Purkinje cell (primary cell): ENCODE measurements at places on chromosomes 1 and 21. TPM values are rescaled to one million over a fixed set of nuclear protein-coding genes. Genes with fewer than 3 reads are reported as not detected.

The RHD gene
- polyA plus RNA-seq = 0.74 TPM in 1 of 2 replicates, not detected in the other

The CDC42BPA gene
- polyA plus RNA-seq = 147 and 201 TPM in 2 replicates

The LCE2C gene
- not detected in 2 replicates for polyA plus RNA-seq

The LENEP gene
- polyA plus RNA-seq = not detected in 2 replicates

The CAMTA1 gene
- 153 and 194 TPM in 2 replicates for polyA plus RNA-seq

The S100A11 gene
- polyA plus RNA-seq = 7.3 TPM in 1 of 2 replicates, not detected in the other

The CFAP74 gene
- 1.2 TPM in 1 of 2 replicates, not detected in the other for polyA plus RNA-seq

The BARHL2 gene
- polyA plus RNA-seq = 0.15 TPM in 1 of 2 replicates, not detected in the other

The HSD3B2 gene
- not detected in 2 replicates for polyA plus RNA-seq

The FCRL5 gene
- not detected in 2 replicates for polyA plus RNA-seq

The RAB7B gene
- not detected in 2 replicates for polyA plus RNA-seq

The TRAF3IP3 gene
- 1.3 TPM in 1 of 2 replicates, not detected in the other for polyA plus RNA-seq

The CELA3B gene
- not detected in 2 replicates for polyA plus RNA-seq

The TMIGD3 gene
- not detected in 2 replicates for polyA plus RNA-seq

The LIPI gene
- 0.34 and 0.43 TPM in 2 replicates for polyA plus RNA-seq

The HTR6 gene
- not detected in 2 replicates for polyA plus RNA-seq

The LINGO4 gene
- polyA plus RNA-seq = 85.0 and 115 TPM in 2 replicates

The BRDT gene
- polyA plus RNA-seq = 0.09 and 0.20 TPM in 2 replicates

The SHE gene
- not detected in 2 replicates for polyA plus RNA-seq

The CLCA4 gene
- polyA plus RNA-seq = not detected in 2 replicates

The DAB1 gene
- 42.0 and 48.6 TPM in 2 replicates for polyA plus RNA-seq

The IFFO2 gene
- polyA plus RNA-seq = 0.50 and 0.84 TPM in 2 replicates

The RIMKLA gene
- polyA plus RNA-seq = 4.9 TPM in 2 replicates

The KCNJ6 gene
- polyA plus RNA-seq = 0.50 and 3.5 TPM in 2 replicates

The LCE1C gene
- polyA plus RNA-seq = not detected in 2 replicates

The ARTN gene
- 0.36 TPM in 1 of 2 replicates, not detected in the other for polyA plus RNA-seq

The LRIF1 gene
- 22.6 and 32.5 TPM in 2 replicates for polyA plus RNA-seq

The CHRM3 gene
- polyA plus RNA-seq = 9.5 TPM in 1 of 2 replicates, not detected in the other

The NBPF6 gene
- polyA plus RNA-seq = not detected in 2 replicates

The OR2T33 gene
- not detected in 2 replicates for polyA plus RNA-seq

The FRRS1 gene
- polyA plus RNA-seq = not detected in 2 replicates

The CLCC1 gene
- polyA plus RNA-seq = 24.1 and 35.3 TPM in 2 replicates

The BRINP3 gene
- polyA plus RNA-seq = 10.5 and 10.8 TPM in 2 replicates

The TPTE gene
- not detected in 2 replicates for polyA plus RNA-seq

The REN gene
- not detected in 2 replicates for polyA plus RNA-seq

The MFAP2 gene
- not detected in 2 replicates for polyA plus RNA-seq

The COA7 gene
- polyA plus RNA-seq = 6.2 and 7.2 TPM in 2 replicates

The HSPG2 gene
- polyA plus RNA-seq = not detected in 2 replicates

The C1orf105 gene
- polyA plus RNA-seq = 1.0 TPM in 1 of 2 replicates, not detected in the other

The OR2T29 gene
- not detected in 2 replicates for polyA plus RNA-seq

The UBASH3A gene
- polyA plus RNA-seq = 0.50 TPM in 1 of 2 replicates, not detected in the other

The SELP gene
- polyA plus RNA-seq = not detected in 2 replicates

The ATPAF1 gene
- 71.3 and 93.1 TPM in 2 replicates for polyA plus RNA-seq

The KNCN gene
- not detected in 2 replicates for polyA plus RNA-seq

The WDR3 gene
- 25.3 and 40.4 TPM in 2 replicates for polyA plus RNA-seq

The PDE9A gene
- 73.8 and 97.9 TPM in 2 replicates for polyA plus RNA-seq

The GJA5 gene
- polyA plus RNA-seq = not detected in 2 replicates

The PEX10 gene
- polyA plus RNA-seq = 1.6 TPM in 1 of 2 replicates, not detected in the other

The MFSD2A gene
- 0.73 and 4.1 TPM in 2 replicates for polyA plus RNA-seq

The KCNQ4 gene
- polyA plus RNA-seq = not detected in 2 replicates
